ENCODE measurements at places on chromosomes 5 and 9.

DNA sequence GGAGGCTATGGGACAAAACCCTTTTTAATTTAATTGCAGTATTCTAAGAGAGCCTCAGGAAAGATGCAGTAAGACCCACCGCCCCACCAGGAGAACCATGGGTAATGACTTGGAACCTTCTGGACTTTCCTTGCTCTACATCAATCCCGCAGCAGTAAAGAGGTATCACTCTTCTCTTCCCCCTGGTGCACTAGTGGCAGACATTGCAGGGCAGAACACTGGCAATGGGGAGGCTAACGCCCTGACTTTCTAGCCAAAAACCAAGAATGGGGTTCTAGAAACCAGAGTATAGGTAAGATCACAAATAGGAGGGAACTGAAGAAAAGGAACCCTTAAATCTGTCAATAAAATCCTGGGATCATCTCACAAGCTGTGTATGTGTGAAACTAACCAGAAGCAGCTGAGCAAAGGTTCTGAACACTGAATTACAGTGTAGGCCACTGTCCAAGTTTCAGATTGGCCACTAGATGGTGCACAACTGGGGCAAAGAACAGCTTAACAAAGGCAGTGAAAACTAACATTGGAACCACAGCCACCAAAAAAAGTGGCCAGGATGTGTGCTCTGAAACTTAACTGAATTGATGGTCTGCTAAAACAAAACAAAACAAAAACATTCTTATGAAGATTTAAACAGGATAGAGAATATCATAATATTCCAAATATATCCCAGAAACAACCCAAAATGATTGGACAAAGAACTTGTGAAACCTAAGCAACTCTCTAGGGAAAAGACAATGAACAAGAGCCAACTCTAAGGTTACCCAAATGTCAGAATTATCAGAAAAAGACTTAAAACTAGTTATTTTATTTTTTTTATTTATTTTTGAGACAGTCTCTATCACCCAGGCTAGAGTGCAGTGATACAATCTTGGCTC lies 6.6 kb upstream of the FAM151B start:
- no peak overlapping the region for H3K4me3 ChIP-seq
- H3K27ac ChIP-seq: no peak overlapping the region
- H3K27me3 ChIP-seq: no peaks in the 10 kb centered on the region
- no peak for DNase-seq

DNA sequence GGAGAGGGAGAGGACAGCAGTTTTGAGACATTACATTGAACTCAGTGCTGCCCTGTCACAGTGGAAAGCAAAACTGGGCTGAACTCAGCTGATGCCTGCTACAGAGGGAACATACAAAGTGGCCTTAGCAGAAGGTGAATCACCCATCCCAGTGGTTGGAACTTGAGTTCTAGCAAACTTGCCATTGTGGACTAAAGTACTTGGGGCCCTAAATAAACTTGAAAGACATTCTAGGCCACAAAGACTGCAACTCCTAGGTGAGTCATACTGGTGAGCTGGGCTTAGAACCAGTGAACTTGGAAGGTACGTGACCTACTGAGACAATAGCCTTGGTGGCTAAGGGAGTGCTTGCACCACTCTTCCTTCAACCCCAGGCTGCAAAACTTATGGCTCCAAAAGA lies 155.7 kb upstream of the RIOK2 start:
- no peaks in the 10 kb centered on the region for H3K36me3 ChIP-seq
- DNase-seq: no peak
- H3K27me3 ChIP-seq: peaks cover under 1% of the 10 kb centered on the region

DNA sequence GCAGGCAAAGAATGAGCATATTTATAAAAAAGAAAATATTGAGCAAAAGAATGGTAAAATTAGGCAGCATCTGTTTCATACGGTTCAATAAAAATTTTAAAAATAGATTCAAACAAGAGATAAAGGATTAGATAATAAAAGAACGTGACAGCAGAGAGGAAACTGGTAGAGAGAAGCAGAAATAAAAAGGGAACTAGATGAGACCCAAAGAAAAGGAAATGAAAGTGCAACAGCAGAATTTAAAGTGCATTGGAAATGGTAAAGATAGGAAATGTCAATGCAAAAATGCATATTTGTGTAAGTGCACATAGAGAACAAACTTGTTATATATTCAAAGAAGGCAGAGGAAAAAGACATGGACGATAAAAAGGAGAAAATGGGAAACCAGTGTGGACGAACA lies 70.2 kb downstream of the SUSD1 start:
- H3K4me1 ChIP-seq: peaks cover 2% of the 10 kb centered on the region
- DNase-seq: no peak
- peaks cover 34% of the 10 kb centered on the region for H3K36me3 ChIP-seq
- H3K4me3 ChIP-seq: no peak overlapping the region
- no peaks in the 10 kb centered on the region for H3K27me3 ChIP-seq

DNA sequence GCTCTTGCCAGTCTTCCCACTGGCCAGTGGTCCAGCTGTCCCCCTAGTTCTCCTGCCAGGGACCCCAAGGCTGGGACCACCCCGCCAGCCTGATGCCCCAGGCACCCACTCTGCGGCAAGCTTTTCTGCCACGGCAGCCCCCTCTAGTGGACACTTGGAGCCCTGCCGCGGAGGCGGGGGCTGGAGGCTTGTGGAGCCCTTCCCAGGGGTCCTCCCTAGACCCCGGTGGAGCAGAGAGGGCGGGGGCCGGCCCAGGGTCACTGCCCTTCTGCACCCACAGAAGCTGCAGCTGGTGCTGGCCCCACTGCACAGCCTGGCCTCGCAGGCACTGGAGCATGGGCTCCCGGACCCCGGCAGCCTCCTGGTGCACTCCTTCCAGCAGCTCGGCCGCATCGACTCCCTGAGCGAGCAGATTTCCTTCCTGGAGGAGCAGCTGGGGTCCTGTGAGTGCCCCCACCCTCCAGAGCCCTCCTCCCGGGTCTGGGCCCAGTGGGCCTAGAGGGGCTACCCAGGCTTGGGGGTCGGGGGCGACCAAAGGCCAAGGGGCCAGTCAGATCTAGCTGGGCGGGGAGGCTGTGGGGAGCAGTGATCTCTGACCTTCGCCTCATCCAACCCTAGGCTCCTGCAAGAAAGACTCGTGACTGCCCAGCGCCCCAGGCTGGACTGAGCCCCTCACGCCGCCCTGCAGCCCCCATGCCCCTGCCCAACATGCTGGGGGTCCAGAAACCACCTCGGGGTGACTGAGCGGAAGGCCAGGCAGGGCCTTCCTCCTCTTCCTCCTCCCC lies 9.1 kb downstream of the EGFL7 start:
- peaks cover 25% of the 10 kb centered on the region for H3K4me1 ChIP-seq
- H3K27me3 ChIP-seq: no peaks in the 10 kb centered on the region
- H3K27ac ChIP-seq: no peak overlapping the region
- H3K4me3 ChIP-seq: no peak overlapping the region
- DNase-seq: peak; percentile 83

GRCh38 chr9:113250807-113251206 lies 24.6 kb downstream of the CDC26 start:
- H3K27ac ChIP-seq: no peak overlapping the region
- H3K27me3 ChIP-seq: peaks cover 2% of the 10 kb centered on the region
- H3K4me3 ChIP-seq: no peak overlapping the region
- no peak for DNase-seq
- peaks cover 35% of the 10 kb centered on the region for H3K36me3 ChIP-seq

- H3K4me3 ChIP-seq: no peak overlapping the region
- no peaks in the 10 kb centered on the region for H3K4me1 ChIP-seq
- H3K36me3 ChIP-seq: no peaks in the 10 kb centered on the region
- H3K27ac ChIP-seq: no peak overlapping the region
Measured at GRCh38 chr9:107989099-107989498, 499.5 kb upstream of the KLF4 start.

DNA sequence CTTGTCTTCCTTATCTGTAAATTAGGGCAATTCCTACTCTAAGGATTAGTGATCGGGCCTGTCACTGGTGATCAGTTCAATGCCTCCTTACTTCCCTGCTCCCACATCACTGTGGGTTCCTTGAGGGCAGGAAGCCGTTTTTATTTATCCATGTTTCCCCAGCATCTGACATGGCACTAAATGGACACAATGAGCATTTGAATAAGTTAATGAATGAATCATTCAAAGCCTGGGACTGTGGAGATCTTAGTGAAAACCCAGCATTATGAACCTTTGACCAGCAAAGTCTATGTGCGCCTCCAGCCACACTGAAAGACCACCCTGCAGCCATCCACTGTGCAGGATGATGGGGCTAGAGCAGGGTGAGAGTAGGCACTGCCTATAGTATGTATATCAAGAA lies 11.6 kb downstream of the COL15A1 start:
- H3K4me3 ChIP-seq: no peak overlapping the region
- H3K4me1 ChIP-seq: no peaks in the 10 kb centered on the region
- no peaks in the 10 kb centered on the region for H3K36me3 ChIP-seq
- no peak for DNase-seq

DNA sequence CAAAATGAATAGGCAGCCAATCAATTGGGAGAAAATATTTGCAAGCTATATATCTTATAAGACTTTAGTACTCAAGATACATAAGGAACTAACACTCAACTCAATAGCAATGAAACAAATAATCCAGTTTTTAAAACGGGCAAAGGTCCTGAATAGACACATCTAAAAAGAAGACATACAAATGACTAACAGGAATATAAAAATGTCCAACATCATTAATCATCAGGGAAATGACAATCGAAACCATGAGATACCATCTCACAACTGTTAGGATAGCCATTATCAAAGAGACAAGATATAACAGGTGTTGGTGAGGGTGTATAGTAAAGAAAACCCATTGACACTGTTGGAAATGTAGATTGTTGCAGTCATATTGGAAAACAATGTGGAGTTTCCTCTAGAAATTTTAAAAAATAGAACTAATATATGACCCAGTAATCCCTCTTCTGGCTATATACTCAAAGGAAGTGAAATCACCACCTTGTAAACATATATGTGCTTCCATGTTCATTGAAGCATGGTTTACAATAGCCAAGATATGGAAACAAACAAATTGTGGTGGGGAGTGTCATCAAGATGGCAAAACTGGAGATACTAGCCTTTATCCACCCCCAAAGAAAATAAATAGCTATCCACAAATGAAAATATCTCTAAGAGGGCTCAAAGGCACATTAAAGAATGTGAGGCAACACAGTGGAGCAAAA lies 13.9 kb upstream of the BTNL3 start:
- no peak overlapping the region for H3K4me3 ChIP-seq
- no peaks in the 10 kb centered on the region for H3K36me3 ChIP-seq
- DNase-seq: no peak
- H3K27ac ChIP-seq: no peak overlapping the region
- peaks cover 3% of the 10 kb centered on the region for H3K27me3 ChIP-seq

GRCh38 chr5:115738830-115739229 lies 77.6 kb downstream of the CDO1 start:
- peaks cover 6% of the 10 kb centered on the region for H3K4me1 ChIP-seq
- H3K27me3 ChIP-seq: peaks cover 6% of the 10 kb centered on the region
- H3K27ac ChIP-seq: no peak overlapping the region
- DNase-seq: no peak
- no peaks in the 10 kb centered on the region for H3K36me3 ChIP-seq

DNA sequence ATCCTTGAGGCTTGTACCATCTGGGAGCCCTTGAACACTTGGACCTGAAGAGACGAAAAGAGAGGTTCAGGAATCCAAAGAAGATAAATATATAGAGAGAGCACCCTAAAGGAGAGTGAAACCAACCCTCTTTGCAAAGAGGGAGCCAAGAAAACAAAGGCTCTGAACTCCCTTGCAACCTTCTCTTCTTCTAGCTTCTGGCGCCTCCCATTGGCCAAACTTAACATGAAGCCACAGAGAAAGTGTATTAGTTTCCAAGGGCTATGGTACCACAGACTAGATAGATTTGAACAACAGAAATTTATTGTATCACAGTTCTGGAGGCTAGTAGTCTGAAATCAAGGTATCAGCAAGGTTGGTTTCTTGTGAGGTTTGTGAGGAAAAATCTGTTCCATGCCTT lies 175.1 kb downstream of the HCN1 start:
- no peaks in the 10 kb centered on the region for H3K27me3 ChIP-seq
- no peaks in the 10 kb centered on the region for H3K4me1 ChIP-seq
- H3K4me3 ChIP-seq: no peak overlapping the region
- no peaks in the 10 kb centered on the region for H3K36me3 ChIP-seq

DNA sequence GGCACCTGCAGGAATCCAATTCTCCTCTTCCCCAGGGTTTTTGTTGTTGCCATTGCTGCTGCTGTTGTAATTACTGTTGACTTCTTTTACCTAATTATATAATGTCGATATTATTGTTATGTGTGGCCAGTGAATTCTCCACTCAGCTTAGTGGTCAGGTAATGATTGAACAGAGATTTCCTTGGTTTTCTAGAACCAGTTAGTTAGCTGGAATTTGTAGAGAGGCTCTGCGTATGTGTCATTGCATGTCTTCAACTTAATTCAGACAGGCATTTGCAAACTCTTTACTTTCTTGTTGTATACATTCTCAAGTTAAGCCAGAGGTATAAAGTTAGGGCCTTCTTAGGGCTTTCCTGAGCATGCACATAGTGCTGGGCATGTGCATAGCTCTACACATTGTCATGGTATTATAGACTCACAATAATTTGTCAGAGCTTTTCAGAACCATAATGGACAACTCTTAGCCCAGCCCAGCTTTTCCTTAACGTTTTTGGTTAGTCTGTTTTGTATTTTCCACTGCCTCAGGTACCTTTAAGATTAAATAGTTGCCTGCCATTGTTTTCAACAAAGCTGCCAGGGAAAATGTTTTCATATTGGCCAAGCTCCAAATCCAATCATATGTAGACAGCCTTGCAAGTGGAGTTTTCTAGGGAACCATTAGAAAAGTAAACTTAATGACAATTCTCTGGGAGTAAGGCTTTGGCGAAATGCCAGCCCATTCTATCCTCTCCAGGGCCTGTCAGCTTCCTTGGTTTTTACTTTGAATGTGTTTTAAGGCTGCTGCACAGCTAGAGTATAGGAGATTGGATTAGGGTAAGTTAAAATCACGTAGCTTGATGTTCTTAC lies 68.1 kb downstream of the UBE2R2 start:
- DNase-seq: no peak
- peaks cover 14% of the 10 kb centered on the region for H3K4me1 ChIP-seq
- H3K27ac ChIP-seq: peak overlapping the region; percentile 49
- no peak overlapping the region for H3K4me3 ChIP-seq
- H3K36me3 ChIP-seq: peaks cover 45% of the 10 kb centered on the region
- H3K27me3 ChIP-seq: no peaks in the 10 kb centered on the region

- DNase-seq: no peak
- H3K4me1 ChIP-seq: no peaks in the 10 kb centered on the region
- no peak overlapping the region for H3K27ac ChIP-seq
- H3K36me3 ChIP-seq: peaks cover 11% of the 10 kb centered on the region
Measured at GRCh38 chr5:123537256-123537655, 25.3 kb downstream of the CSNK1G3 start.

Measured in nephron progenitor cell (in vitro differentiated cells).